ENCODE measurements at places on chromosomes 16 and 17. TPM values are rescaled to one million over a fixed set of nuclear protein-coding genes. Genes with fewer than 3 reads are reported as not detected.
A peak's percentile ranks its signal among the peaks of the same experiment; 100 is the strongest.

DNA sequence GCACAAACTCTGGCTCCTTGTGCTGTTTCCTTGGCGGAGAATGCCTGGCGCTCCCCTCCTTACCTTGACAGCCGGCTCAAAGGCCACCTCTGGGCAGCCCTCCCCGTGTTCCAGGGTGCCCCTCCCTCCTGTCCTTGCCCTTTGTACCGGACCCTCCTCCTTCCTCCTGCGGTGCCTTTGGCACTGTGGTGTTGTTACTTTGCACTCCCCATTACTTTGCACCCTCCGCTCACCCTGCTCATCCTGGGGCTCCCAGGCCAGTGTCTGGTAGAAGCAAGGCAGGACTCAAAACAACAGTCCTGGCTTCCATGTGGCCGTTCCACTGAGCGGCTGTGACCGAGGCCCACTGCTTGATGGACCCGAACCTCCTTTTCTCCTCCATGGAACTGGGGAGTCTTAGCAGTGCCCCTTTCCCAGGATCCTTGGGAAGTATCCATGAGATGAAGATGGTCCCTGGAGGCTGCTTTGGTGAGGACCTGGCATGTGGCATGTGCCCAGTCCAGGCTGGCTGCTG is 147.8 kb downstream of the CMIP start:
- DNase-seq: no peak

The SDR42E1 gene
- total RNA-seq: 0.38 TPM

The PRKCB gene
- total RNA-seq: not detected

- DNase-seq: peak; percentile 21
Measured at GRCh38 chr17:10754109-10754508, 24.3 kb upstream of the TMEM220 start.

Measured in LHCN-M2 (cell line).